ENCODE measurements at places on chromosomes 2 and 18.

- no peak for DNase-seq
Measured at GRCh38 chr2:209662021-209662420, 109.6 kb upstream of the UNC80 start.

- DNase-seq: no peak
Measured at GRCh38 chr2:61774351-61774750, 79.5 kb downstream of the FAM161A start.

GRCh38 chr18:75063196-75063595, 145.7 kb downstream of the PTGR3 start:
- DNase-seq: no peak

GRCh38 chr18:76657911-76658470, 162.9 kb upstream of the ZNF516 start:
- DNase-seq: no peak
